ENCODE measurements at places on chromosomes 7 and 10. TPM values are rescaled to one million over a fixed set of nuclear protein-coding genes. Genes with fewer than 3 reads are reported as not detected.

TMEM176A gene
- total RNA-seq = 11.0 TPM

VWDE gene
- total RNA-seq = 0.52 TPM

PLAU gene
- 21.4 TPM for total RNA-seq

SFTPA2 gene
- 0.52 TPM for total RNA-seq

ATP6V0A4 gene
- total RNA-seq = not detected
